Activated CD4-positive, alpha-beta T cell treated with anti-CD3 and anti-CD28 coated beads, Interleukin-2, Interleukin-6, amounts not matched to agents 100 ng/mL and 50 ng/mL, durations not matched to agents 16 hours and 8 hours (primary cell): ENCODE measurements at places on chromosomes 5 and 9.

- no peak for DNase-seq
Observed at GRCh38 chr9:20725675-20726074, 41.6 kb downstream of the FOCAD start.

- DNase-seq = no peak
Observed at GRCh38 chr5:40332970-40333369, 346.7 kb upstream of the PTGER4 start.

- no peak for DNase-seq
Observed at GRCh38 chr9:82038897-82039296, 50.3 kb downstream of the SPATA31D1 start.

DNA sequence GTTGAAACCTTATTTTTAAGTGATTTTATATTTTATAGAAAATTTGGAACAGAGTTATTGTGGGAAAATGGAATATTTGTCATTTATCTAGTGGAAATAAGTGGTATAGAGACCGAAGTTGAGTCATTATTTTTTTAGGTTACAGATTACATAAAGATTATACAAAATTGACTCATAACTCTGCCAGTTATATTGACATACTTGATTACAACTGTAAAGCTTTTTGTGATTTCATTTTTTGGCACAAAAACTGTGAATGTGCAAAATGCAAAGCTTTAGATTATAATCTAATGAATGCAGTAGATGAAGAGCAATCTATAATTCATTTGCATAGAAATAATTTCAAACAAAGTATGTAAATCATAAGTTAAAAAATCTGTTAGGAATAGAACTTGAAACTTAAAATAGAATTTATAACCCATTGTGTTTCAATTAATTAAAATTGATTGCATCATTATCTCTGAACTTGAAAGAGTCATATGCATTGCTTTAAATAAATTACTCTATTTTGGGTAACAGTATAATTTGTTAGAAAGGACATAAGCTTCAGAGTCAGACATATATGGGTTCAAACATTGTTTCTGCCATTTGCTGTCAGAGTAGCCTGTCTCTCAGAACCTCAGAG lies 280.4 kb downstream of the FER start:
- no peak for DNase-seq

DNA sequence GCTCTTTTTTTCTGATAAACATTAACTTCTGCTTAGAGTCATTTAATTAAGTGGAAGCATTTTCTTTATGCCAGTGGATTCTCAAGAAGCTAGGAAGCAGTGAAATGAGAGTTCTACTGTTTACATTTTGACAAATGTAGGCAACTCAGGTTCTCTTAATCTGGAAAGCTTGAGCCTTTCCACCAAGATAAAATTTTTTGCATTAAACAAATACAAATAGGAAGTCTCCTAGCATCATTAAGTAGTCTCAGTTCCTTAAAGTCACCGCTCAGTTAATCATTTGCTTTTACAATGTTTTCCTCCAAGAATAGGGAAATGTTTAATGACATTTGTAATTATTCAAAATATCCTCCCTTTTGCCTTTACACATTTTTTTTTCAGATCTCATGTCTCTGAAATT lies 290.4 kb upstream of the PDE4D start:
- DNase-seq = no peak

DNA sequence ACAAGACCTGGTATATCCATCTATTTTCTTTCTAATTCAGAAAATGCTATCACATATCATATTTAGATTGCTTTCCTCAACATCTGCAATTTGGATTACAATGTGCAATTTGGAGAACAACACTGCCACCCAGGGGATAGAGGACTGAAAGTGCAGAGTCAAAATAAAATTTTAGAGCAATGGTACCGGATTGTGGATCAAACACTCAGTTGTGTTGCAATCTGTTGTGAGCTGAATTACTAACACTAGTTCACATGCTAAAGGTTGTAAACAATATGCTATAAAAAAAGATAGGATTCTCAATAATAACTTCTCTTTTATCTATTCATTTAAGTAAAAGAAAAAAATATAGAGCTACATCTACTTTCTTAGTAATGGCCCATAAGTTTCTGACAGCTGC lies 11.9 kb upstream of the SRFBP1 start:
- DNase-seq = peak; percentile 31

DNA sequence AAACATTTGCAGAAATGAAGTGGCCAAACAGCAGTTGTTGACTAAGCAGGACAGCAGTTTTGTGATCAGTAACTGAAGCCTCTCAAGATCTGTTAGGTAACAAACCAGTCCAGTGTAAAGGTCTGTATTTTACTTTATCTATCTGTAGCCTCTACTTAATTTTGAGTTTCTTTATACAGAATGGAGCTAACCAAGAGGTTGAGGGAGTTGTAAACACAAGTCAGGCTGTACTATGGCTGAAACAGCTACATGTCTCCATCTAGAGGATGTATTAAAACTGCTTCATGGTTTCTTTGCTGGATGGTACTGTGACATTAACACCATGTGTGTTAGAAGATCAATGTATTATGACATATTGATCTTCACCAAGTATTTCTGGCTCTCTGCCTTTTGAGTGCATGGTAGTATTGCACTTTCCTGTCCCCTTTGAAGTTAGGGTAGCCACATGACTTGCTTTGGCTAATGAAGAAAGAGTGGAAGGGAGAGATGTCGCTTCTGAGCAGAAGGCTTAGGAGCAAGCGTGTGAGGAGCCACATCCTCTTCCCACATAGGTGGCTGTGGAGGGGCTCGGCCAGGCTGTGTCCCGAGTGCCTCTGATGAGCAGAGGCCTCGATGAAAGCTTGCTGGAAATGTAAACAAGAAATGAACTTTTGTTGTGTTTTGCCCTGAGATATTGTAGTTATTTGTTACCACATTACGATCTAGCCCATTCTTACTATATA lies 105.6 kb upstream of the PCA3 start:
- peak; percentile 50 for DNase-seq

DNA sequence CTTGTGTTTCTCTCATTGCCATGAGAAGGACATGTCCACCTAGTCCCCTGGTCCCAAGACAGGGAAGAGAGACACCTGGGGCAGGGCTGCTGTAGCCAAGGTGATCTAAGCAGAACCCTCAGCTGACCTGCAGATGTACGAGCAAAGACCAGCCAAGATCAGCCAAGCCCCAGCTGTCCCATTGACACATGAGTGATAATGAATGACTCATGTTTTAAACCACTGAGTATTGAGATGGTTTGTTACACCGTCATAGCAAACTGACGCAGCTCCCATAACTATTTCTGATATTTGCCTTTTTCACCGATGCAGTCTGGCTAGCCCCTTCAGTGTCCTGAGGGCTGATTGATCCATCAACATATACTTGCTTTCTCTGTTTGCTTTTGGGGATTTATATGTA lies 6.7 kb downstream of the OR1K1 start:
- peak; percentile 47 for DNase-seq

GRCh38 chr5:18010053-18010452 lies 375.8 kb downstream of the TAF11L14 start:
- DNase-seq = no peak

DNA sequence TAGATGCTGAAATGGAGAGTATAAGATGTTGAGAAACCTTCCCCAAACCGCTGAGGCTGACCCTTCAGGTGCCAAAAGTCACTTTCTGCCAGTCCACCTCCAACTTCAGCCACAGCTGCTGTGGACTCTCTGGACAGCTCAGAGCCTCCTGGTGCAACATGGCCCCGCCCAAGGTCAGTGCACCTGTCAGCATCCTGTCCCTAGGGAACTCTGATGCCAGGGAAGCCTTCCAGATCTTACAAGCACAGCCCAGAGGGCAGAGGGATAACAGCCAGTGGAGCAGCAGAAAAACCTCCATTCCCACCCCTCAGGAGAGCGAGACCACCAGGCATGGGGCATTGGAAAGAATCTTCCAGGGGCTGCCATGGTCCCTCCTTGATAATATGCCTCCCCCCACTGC lies 10.5 kb upstream of the PTGES2 start:
- DNase-seq = no peak

- no peak for DNase-seq
Observed at GRCh38 chr9:133200631-133201030, 8.4 kb downstream of the OBP2B start.

DNA sequence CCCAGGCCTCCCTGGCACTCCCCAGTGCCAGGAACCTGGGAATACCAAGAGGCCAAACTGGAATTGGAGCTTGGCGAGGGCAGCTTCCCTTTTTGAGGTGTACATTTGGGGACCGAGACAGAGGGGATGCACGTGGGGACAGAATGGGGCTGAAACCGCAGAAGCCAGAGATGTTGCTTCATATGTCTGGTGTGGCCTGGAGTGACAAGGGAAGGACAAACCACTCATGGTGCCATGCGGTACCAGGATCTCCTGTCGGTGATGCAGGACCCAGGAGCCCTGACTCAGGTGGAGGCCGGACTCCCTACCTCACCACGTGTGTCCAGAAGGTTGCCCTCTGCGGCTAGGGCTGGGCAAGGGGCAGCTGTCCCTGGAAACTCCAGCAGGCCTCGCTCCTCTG lies 4.0 kb upstream of the CSF2 start:
- no peak for DNase-seq

DNA sequence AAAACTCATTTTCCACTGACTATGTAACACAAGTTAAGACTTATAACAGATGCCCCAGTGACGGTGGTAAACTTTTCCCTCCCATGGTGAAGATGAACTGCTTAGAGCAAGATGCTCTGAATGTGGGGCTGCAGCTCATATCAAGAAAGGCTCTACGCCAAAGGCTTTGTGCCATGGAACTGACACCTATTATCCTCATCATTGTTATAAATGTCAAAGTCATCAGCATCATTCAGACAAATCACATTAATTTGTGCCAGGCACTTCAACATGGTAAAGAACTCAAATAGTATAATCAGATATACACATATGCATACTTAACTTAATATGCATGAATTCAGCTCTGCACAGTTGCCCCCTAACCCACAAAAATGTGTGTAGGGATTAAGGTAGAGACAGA lies 305.9 kb upstream of the ATP10B start:
- DNase-seq = no peak
